Esophagus muscularis mucosa (tissue), 4 donors: ENCODE measurements at places on chromosomes 6 and 20. TPM values are rescaled to one million over a fixed set of nuclear protein-coding genes. Genes with fewer than 3 reads are reported as not detected.

- no peak for DNase-seq
- H3K27me3 ChIP-seq: no peaks in the 10 kb centered on the region
- H3K4me1 ChIP-seq: peaks cover 36% of the 10 kb centered on the region
- H3K36me3 ChIP-seq: no peaks in the 10 kb centered on the region
Measured at GRCh38 chr6:30826961-30827342, 57.4 kb upstream of the DDR1 start.

GRCh38 chr20:37920270-37920669 is 17.3 kb downstream of the VSTM2L start:
- H3K36me3 ChIP-seq: no peaks in the 10 kb centered on the region
- H3K4me1 ChIP-seq: peaks cover 11% of the 10 kb centered on the region
- DNase-seq: no peak
- H3K27ac ChIP-seq: no peak overlapping the region
- no peaks in the 10 kb centered on the region for H3K27me3 ChIP-seq

GRCh38 chr6:136873748-136874147 is 48.4 kb upstream of the SLC35D3 start:
- no peak overlapping the region for H3K4me3 ChIP-seq
- H3K27ac ChIP-seq: no peak overlapping the region
- no peaks in the 10 kb centered on the region for H3K4me1 ChIP-seq
- DNase-seq: no peak
- no peaks in the 10 kb centered on the region for H3K27me3 ChIP-seq

The OR2B6 gene
- not detected for total RNA-seq

The RHAG gene
- total RNA-seq: 1.4 TPM
